Sigmoid colon (tissue), 7 donors: ENCODE measurements at places on chromosomes 6 and 20. TPM values are rescaled to one million over a fixed set of nuclear protein-coding genes. Genes with fewer than 3 reads are reported as not detected.

- H3K36me3 ChIP-seq = no peaks in the 10 kb centered on the region
- no peak overlapping the region for H3K4me3 ChIP-seq
- no peaks in the 10 kb centered on the region for H3K27me3 ChIP-seq
- H3K27ac ChIP-seq = no peak overlapping the region
- no peaks in the 10 kb centered on the region for H3K4me1 ChIP-seq
Observed at GRCh38 chr6:134161041-134161440, 108.6 kb upstream of the SLC2A12 start.

The MTFR2 gene
- total RNA-seq = 0.36 TPM

DNA sequence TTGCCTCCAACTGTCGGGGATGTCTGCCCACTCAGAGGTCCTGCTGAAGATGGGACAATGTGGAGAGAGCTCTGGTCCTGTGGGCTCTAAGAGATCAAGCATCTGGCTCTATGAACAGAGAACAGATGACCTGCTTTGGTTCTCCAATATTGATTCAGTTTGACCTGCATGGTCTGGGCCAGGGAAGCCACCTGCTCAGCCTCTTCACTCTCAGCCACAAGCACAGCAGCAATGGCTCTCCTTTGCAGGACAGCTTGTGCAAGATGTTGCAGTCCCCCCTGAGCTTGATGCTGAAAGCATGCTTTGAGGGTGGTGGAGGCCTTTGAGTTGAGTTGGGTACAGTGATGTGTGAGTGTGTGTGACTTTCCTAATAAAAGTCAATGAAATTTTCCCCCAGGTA, 18.6 kb upstream of the MCM3 start:
- no peak overlapping the region for H3K27ac ChIP-seq
- no peaks in the 10 kb centered on the region for H3K27me3 ChIP-seq
- H3K4me1 ChIP-seq = peaks cover 24% of the 10 kb centered on the region

The OXT gene
- not detected for total RNA-seq

DNA sequence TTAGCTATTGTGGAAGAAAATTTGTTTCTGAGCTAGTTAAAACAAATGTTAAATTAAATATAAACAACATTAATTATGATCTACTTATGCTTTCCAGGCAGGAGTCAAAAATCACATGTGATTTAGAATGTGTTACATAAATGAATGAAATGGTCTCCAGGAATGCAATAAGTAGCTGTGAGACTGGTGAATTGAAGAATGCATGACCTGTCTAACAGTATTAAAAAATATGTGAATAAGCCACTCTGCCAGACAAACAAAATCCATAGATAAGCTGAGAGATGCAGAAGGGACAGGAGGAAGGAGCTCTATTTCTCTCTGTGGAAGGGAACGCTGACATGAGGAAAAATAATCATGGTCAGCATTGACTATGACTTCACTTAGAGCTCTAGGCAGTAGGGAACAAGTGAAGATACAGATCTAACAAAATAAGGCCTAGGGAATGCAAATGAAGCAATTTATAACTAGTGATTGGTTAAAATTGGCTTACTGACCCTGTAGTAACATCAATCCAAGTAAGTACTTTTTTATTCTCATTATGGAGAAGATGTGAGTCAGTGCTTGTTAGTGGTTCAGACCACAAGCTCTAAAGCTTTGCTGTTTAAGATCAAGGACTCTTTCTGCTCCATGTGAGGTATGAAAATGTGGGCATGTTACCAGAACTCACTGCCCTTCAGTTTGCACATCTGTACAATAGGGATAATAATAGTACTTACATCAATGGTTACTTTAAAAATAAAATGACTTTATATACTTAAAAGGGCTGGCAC, 432.6 kb downstream of the MMUT start:
- no peak for DNase-seq
- no peak overlapping the region for H3K27ac ChIP-seq
- no peak overlapping the region for H3K4me3 ChIP-seq
- H3K4me1 ChIP-seq = no peaks in the 10 kb centered on the region
- H3K27me3 ChIP-seq = no peaks in the 10 kb centered on the region
- no peaks in the 10 kb centered on the region for H3K36me3 ChIP-seq

The ADGRF1 gene
- total RNA-seq = not detected

DNA sequence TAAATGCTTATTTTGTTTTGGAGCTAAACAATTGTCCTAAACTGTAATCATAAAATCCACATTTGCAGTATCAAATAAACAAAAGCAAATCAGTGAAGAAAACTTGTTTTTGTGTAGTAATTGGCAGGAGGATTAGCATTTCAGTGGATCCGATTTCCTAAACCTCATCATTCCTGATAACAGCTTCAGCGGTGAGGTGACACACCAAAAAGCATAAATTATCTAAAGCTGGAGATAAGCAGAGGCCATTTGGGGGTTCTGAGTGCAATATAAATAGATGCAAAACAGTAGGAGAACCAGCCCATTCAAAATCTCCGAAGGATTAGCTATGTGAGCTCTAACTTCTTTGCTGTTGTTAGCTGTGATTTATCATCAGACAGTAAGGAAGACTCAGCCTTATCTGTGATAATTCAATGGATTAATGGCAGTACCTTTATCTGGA, 235.8 kb downstream of the EPHA7 start:
- H3K4me3 ChIP-seq = no peak overlapping the region
- no peaks in the 10 kb centered on the region for H3K27me3 ChIP-seq
- H3K36me3 ChIP-seq = no peaks in the 10 kb centered on the region

DNA sequence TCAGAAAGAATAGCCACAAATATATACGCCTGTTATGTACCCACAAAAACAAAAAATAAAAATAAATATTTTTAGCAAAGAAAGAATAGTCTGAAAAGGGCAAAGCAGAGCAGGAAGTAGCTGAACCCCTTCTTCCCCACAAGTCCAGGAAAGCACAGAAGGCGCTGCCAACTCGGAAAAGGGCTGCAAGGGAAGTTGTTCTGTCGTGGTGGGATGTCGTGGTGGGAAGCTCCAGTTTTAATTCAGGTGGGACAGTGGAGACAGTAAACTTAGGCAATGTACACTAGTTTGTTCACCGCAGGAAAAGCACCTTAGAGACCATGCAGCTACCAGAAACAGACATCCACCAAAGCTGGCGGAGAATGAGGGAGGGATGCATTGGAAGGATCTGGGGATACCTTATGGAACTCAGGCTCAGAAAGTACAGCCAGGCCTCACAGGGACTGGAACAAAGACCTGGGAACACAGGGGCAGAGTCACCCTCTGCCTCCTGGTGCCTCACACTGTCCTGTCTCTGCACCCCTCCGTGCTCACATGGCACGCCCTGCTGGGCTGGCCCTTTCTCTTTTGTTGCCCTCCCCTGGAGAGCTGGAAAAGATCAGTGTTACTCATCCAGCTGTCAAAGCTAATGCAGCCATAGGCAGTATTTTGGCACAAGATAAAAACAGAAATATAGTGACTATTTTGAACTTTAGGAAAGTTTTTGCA, 3.3 kb upstream of the APMAP start:
- H3K27me3 ChIP-seq = no peaks in the 10 kb centered on the region
- DNase-seq = peak; percentile 68
- H3K4me1 ChIP-seq = no peaks in the 10 kb centered on the region
- H3K36me3 ChIP-seq = no peaks in the 10 kb centered on the region
- no peak overlapping the region for H3K4me3 ChIP-seq

- no peaks in the 10 kb centered on the region for H3K4me1 ChIP-seq
- H3K36me3 ChIP-seq = no peaks in the 10 kb centered on the region
Observed at GRCh38 chr6:110491644-110492317, 15.4 kb upstream of the SLC22A16 start.

The TMC2 gene
- 0.28 TPM for total RNA-seq

DNA sequence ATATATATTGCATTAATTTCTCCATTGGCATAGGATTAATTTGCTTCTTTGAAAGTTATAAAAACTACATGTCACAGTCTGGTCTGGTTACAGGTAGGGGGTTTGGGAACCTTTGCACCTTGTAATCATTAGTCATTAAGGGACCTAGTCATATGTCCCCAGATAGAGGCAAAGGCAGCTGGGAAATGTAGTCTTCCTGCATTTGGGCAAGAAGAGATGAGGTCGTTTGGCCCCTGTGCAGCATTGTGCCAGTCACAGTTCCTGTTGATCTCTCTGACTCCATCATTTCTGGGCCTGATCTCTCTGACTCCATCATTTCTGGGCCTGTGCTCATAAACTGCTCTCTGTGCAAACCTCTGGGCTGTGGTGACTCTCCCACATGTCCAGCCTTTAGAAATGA, 73.2 kb downstream of the BCKDHB start:
- no peaks in the 10 kb centered on the region for H3K36me3 ChIP-seq
- no peaks in the 10 kb centered on the region for H3K27me3 ChIP-seq
- no peak overlapping the region for H3K4me3 ChIP-seq
- DNase-seq = no peak
- H3K27ac ChIP-seq = no peak overlapping the region
- peaks cover 4% of the 10 kb centered on the region for H3K4me1 ChIP-seq
